ENCODE measurements at places on chromosomes 16 and 17. TPM values are rescaled to one million over a fixed set of nuclear protein-coding genes. Genes with fewer than 3 reads are reported as not detected.

- no peak for DNase-seq
These were observed 3.3 kb downstream of the PGS1 start for GRCh38 chr17:78381601-78382232.

GRCh38 chr17:28519236-28519635, 13.1 kb downstream of the FOXN1 start:
- DNase-seq: no peak

GRCh38 chr16:17304491-17305119, 166.2 kb downstream of the XYLT1 start:
- no peak for DNase-seq

The HSDL1 gene
- polyA plus RNA-seq: 13.2 TPM

The GJC1 gene
- not detected for polyA plus RNA-seq

- no peak for DNase-seq
These were observed 2.5 kb downstream of the IRX6 start for GRCh38 chr16:55326261-55327092.

GRCh38 chr17:6555331-6556120, 829 bp downstream of the PITPNM3 start:
- no peak for DNase-seq
